ENCODE measurements at places on chromosomes 5 and 9.

GRCh38 chr5:34538026-34538672 lies 118.0 kb upstream of the RAI14 start:
- DNase-seq: no peak

DNA sequence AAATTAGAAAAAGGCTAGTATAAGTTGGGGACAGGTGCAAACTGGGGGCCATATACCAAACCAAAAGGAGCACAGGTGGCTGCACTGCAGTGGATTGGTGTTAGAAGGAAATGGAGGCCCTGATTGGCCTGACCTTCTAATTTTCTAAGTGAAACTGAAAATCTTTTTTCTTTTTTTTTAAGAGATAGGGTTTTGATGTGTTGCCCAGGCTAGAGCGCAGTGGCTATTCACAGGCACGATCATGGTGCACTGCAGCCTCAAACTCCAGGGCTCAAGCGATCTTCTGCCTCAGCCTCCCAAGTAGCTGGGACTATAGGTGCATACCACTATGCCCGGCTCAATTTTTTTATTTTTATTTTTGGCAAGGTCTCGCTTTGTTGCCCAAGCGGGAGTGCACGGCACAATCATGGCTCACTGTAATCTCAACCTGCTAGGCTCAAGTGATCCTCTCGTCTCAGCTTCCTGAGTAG lies 9.8 kb upstream of the CCDC69 start:
- no peak for DNase-seq

DNA sequence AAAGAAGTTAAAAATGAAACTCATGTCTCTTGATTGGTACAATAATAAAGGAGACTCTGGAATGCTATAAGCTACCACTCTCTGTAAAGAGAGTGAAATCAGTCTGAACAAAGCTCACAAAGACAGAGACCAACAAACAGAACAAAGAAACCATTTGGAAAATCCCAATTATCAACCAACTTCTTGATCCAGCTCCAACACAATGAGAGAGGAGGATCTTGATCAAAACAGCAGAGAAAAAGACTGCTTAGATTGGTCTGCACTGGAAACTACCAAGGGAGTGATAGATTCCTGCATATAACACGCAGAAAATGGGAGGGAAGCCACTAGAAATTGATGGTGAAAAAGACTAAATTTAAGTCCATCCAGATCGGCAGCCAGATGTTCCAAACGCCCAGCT lies 23.1 kb upstream of the RNF38 start:
- DNase-seq: no peak

DNA sequence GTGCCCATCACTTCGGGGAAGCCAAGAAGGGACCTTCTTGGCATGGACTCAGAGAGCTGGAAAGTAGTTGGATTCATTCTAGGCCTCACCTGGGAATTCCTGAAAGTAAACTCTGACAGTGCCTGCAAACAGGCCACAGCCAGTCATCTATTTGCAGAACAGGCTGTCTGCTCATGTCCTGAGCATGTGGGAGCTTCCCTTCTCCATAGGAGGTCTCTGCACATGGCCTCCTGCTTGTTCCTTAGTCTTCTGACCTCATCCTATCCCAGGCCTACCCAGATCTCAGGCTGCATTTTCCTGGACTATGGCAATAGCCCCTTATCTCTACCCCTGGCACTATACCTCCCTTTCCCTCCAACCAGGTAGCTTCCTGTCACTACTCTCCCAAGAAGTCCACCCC lies 67.2 kb upstream of the FSTL4 start:
- DNase-seq: no peak

GRCh38 chr9:94991961-94992907 lies 265.7 kb downstream of the AOPEP start:
- DNase-seq: no peak

DNA sequence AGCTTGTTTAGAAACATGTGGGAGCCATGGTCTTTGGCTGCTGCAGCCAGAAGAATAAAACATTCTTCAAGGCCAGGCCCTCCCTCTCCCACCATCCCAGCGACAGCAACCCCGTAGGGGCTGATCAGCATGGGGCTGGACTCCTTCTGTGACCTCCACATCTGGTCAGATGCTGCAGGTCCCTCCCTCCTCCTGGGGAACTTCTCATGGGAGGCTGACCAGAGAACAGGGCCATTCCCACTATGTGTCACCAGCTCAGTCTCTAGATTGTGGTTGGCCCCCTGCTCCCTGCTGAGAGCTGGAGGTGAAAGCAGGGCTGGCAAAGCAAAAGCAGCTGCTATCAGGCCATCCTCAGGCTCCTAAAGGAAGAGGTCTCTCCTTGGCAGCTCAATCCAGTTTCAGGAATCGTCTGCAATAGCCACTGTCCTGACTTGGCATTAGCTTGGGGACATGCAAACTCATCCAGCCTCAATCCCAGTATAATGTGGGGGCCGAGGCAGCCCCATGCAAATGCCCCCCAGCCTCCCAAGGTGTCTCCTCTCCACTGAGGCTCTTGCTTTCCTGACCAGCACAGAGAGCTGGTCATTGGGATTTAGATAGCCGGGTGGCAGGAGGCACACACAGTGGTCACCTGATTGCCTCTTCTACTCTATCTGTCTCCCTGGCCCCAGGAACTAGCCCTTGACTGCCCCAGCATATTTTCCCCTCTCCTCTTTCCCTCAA lies 81.5 kb downstream of the NRG2 start:
- no peak for DNase-seq

DNA sequence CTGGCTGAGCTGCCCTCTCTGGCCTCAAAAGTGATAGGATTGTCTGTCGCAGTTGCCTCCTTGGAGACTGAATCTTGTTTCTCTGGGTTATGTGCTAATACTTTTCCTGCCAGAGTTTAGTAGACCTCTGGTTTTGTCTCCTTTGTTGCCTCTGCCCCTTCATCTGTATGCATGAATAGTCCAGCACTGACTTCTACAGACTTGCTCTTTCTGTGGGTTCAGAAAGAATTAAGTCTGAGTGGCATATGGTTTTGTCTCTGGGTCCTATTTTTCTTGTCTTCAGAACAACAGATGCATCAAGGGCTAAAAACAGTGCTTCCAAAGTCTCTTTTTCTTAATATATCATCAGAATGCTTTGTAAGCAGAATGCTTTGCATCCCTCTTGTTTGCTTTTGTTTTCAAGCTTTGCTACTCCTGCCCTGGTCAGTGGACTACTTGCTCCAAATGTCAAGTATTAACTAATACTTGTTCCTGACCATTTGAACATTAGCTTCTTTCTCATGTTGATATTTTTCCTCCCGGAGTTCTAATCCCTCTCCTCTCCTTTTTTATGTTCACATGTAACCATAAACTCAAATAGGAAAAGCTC lies 131.7 kb downstream of the UNC13B start:
- DNase-seq: no peak

DNA sequence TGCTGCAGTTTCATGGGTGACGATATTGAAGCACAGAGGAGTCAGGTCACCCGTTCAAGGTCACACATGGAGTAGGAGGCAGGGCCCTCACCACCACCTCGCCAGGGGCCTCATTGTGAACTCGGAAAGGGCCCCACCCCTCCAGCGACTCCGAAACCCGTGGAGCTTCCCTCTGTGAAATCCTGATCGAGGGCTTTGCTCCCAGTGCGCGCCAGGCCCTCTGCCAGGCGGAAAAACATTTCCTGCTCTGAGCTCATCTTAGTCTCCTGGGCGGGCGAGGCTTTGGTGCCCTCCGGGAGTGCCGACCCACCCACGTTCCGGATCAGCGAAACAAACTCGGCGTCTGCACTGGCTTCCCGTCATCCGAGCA lies 75.0 kb upstream of the FCN1 start:
- DNase-seq: no peak

DNA sequence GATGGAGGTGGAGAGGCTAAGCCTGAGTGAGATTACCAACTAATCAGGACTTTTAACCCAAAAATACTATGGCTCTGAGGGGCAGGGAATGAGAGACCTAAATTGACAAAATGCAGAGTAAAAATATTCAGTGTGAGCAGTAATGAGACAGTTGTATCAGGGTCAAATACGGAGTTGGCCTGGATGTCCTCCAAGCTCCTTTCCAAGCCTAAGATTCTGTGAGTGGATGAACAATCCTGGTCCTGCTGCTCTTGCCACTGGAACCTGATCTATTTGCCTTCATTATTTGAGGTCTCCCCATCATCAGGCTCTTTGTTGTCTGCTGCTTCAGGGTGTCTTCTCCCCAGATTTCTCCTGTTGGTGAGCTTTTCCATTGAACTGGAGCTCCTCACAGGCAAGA lies 1.1 kb downstream of the PDCD1LG2 start:
- DNase-seq: no peak

GRCh38 chr9:7579351-7579750 lies 220.2 kb downstream of the DMAC1 start:
- no peak for DNase-seq

DNA sequence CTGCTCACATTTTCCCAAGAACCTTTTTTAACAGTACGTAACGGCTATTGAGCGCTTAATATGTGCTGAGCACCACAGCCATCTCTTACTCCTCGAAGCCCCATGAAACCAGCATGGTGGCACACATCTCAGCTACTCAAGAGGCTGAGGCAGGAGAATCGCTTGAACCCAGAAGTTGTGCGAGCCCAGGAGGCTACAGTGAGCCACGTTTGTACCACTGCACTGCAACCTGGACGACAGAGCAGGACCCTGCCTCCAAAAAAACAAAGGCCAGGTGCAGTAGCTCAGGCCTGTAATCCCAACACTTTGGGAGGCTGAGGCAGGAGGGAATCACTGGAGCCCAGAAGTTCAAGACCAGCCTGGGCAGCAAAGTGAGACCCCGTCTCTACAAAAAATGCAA lies 28.2 kb downstream of the AQP7 start:
- no peak for DNase-seq

GRCh38 chr9:126147936-126148870 lies 178.4 kb upstream of the MVB12B start:
- DNase-seq: no peak

- no peak for DNase-seq
These were observed 6.7 kb upstream of the ANKRD18B start for GRCh38 chr9:33517373-33517772.

DNA sequence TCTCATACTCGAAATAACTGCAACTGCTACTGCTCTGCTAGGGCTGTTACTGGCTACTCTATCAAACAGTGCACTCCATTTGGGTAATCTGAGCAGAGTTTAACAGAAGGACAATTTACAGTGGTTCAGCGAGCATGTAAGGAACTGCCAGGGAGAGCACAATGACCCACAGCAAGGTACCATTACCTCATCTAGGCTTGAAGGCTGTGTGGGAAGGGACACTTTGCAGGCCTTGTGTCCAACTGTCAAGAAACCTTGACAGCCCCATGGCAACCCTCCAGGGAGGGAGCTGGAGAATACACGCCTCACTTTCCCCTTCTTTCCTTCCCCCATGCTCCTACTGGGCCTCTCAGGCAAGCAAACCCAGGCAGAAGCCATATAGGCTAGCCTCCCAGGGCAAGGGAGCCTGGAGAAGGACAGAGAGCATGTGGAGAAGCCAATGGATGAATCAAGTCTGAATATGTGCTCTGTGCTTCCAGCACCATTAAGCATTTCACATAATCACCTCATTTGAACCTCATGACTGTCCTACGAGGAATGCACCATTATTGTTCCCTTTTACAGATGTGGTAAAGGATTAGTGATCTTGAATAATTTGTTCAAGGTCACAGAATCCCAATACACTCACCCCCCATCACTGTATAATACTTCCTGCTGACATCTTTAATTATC lies 49.9 kb upstream of the JAK2 start:
- no peak for DNase-seq

DNA sequence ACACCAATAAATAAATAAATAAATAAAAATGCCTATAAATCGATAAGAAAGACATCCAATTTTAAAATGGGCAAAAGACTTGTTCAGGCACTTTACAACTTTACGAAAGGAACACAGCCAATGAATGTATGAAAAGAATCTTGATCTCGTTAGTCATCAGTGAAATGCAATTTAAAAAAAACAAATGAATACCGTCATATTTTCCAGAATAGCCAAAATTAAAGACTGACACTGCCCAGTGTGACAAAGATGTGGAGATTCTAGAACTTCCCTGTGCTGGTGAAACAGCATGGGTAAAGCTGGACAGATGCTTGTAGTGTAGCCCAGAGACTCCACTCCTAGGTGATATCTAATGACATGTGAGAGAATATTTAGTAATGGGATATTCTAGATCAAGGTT lies 127.1 kb downstream of the GOLPH3 start:
- no peak for DNase-seq

DNA sequence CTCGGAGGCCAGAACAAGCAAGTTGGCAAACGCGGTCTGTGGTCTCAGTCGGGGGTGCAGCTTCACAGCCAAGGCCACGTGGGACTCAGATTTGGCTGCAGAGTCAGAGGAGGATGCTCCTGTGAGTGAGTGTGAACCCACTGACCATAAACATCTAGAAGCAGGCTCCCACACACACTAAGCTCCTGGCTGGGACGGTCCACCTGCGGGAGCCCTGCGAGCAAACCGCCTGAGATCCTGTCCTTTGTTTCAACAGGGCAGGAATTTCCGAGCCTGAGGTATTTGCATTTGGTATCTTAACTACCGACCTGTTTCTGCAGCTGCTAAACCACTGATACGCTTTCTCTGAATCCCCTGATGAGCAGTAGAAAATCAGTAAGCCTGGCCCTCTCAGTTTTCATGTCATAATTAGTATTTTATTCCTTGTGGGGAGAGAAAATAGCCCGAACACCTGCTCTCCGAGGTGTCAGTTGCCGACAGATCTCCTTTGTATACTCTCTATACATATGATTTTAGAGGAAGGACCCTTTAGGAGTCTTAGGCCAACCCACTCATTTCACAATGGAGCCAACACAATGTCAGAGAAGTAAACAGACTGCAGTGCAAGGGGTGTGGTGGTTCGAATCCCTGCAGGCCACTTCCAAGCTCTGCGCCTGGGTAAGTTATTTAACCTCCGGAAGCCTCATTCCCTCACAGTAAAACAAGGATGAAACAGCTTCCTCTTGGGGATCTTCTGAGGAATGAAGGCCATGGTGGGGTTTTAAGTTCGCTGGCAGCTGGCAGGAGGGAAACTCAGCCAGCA lies 40.9 kb upstream of the PWWP2A start:
- DNase-seq: no peak

- DNase-seq: no peak
These were observed 76.9 kb upstream of the NFIL3 start for GRCh38 chr9:91500509-91501014.

DNA sequence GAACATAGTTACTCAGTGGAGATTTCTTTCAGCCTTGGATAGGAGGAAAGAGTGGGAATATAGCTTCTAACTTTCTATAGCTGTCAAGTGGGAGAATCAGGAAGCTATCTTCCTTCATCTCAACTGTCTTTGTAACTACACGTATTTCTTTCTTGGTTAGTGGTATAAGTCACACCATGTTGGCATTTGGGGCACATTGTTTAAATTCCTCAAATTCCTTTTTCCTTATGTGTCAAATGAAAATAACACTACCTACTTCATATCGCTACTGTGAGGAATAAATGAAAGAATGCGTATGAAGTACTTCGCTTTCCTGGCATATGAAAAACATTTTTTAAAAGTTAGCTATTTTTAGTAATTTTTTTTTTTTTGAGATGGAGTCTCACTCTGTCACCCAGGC lies 1082.5 kb upstream of the WWC1 start:
- no peak for DNase-seq

DNA sequence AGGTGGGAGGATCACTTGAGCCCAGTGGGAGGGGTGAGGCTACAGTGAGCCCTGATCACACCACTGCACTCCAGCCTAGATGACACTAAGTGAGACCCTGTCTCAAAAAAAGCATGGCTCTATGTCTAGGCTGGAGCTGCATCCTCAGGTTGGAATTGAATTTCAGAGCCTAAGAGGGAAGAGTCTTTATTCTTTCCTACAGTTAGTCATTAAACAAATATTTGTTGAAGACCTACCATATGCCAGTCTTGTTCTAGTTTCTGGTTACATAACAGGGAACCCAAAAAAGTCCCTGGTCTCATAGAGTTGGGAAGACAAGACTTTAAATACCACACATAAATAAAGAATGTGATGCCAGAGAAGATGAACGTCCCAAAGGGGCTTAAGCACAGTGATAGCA lies 6.9 kb upstream of the GRPEL2 start:
- DNase-seq: no peak
